ENCODE measurements at places on chromosomes 16 and 17.
A peak's percentile ranks its signal among the peaks of the same experiment; 100 is the strongest.

DNA sequence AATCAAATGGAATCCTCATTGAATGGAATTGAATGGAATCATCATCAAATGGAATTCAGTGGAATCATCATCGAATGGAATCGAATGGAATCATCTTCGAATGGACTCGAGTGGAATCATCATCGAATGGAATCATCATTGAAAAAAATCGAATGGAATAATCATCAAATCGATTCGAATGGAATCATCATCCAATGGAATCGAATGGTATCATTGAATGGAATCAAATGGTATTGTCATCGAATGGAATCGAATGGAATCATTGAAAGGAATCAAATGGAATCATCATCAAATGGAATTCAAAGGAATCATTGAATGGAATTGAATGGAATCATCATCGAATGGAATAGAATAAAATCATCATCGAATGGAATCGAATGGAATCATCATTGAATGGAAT, 619.3 kb downstream of the TP53TG3F start:
- DNase-seq = peak; percentile 16

DNA sequence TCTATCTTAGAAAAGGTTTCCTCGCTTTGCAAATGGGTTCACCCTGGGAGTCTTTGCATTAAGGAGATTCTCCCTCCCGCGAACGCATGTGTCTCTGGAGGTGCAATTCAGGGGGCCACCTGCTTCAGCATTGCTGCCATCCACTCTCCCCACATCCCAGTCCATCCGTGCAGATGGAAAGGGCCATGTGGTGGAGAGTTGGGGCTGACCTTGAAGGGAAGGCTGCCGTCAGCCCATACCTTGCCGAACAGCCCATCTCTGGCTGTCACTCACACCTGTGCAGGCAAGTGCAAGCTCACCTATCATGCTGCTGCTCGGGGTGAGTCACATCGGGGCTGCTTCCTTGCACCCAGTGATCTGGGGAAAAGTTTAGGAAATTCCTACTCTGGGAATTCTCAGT, 106.1 kb downstream of the ZNF423 start:
- no peak for DNase-seq

- DNase-seq = no peak
These were observed 1.3 kb downstream of the NAGS start for GRCh38 chr17:44005527-44006271.

GRCh38 chr16:80547145-80547544, 6.4 kb downstream of the DYNLRB2 start:
- DNase-seq = no peak

DNA sequence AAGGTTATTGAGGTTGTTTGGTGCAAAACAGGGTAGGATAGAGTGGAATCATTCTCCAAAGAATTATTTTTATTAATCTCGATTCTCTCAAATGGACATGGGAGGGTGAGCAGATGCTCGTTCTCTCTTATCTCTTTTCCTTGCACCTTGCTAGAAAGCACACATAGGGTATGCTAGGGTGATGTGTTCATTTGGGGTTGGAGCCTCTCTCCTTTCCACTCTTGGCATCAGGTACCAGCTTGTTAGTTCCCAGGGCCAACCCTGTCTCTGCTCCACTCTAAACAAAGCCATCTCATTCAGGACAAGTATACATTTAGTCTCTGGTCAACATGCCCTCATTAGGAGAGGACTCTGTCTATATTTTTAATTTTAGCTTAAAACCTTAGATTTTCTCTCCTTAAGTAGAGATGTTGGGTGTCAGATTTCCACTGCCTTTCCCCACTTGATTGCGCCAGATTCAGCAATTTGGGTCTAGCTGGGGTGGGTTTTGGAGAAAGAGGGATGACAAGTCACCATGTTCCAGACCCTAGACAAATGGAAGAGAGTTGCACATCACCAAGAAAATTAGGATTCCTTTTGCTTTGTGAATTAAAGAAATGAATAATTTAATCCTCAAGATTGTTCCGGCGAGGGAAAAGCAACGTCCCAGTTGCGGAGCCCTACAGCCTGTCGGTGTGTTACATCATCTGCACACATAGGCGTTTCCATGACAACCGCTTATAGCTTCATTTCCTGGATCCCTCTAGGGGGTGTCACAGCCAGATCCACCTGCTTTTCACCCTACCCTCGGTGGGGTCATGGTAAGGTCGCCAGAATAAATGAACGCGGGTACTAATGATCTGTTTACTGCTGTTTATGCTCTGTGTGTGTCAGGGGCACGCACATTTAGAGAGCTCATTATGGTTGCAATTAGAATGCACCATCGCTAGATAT, 41.6 kb downstream of the SNX11 start:
- DNase-seq = no peak

- DNase-seq = no peak
These were observed 38.6 kb downstream of the NEUROD2 start for GRCh38 chr17:39569126-39569525.

GRCh38 chr16:65576631-65577030, 454.8 kb upstream of the CDH11 start:
- DNase-seq = no peak

DNA sequence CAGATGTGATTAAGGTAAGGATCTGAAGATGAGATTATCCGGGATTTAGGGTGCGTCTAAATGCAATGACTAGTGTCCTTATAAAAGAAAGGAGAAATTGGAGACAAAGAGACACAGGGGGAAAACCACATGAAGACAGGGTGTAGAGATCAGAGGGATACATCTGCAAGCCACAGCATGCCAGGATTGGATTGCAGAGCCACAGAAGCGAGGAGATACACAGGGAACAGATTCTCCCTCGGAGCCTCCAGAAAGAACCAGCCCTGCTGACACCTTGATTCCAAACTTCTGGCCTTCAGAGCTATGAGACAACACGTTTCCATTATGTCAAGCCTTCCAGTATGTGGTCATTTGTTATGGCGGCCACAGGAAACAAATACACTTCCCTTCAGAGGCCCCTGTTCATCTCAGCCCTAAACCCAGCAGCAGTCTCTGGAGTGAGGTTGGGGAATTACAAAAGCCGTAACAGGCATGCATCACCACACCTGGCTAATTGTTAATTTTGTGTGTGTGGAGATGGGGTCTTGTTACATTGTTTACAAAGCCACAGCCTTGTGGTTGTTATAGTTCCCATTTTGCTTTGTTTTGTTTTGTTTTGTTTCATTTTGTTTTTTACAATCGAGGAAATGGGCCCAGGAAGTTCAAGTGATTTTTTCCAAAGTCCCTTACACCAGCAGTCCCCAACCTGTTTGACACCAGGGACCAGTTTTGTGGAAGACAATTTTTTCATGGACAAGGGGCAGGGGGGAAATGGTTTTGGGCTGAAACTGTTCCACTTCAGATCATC, 51.6 kb upstream of the LYRM9 start:
- no peak for DNase-seq

- DNase-seq = no peak
These were observed 141.4 kb upstream of the GSE1 start for GRCh38 chr16:85471469-85472431.

GRCh38 chr16:79169239-79169638, 431.3 kb downstream of the MAF start:
- no peak for DNase-seq

GRCh38 chr17:43021741-43022512, at the start of gene VAT1:
Gene VAT1 (minus strand): TSS chr17:43022385. CDS start chr17:43022322, 63 bp downstream.
- DNase-seq = no peak

DNA sequence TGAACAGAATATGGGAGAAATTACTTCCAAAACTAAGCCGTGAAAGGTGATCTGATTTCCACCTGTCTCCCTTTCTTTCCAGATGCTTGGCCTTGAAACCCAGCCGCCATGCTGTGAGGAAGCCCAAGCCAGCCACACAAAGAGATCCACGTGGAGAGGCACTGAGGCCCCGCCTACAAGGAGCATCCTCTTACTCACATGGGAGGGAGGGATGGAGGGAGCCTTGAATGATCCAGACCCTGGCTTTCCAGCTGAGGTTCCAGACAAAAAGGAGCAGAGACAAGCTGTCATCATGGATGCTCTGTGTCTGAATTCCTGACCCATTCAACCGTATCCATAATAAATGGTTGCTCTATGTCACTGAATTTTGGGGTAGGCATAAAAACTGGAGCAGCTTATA, 48.9 kb upstream of the HAPSTR1 start:
- no peak for DNase-seq

DNA sequence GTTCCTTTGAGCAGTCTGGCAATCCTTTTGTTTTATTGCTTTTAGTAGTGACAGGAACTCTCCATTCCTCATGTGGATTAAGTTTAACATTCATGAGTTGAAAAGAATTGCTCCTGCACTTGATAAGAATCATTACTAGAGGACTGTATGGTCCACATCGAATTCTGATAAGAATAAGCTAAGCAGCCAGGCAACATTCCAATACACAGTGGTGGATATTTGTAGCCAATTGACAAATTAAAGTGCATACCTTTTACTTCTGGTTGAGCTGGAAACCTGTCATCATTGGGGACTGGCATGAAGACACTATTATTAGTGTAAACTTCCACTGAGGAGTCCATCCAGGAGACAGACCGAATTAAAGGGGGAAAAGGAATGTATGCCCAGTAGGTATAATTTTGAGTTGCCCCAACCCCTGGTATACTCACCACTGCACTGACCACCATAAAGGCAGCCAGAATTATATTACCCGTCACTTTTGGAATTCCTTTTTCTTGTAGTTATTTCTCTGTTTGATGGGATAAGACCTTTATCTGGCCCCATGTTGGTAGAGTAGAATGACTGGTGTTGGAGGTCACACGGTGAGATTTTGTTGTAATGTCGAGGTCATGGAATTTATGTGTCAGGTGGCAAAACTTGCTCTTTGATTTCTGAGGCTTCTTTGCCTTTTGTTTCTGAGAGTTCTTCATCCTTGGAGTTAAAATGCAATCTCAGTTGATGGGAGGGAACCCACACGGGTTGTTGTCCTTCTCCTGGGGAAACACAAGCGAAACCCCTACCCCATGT, 72.1 kb upstream of the ARL4D start:
- DNase-seq = no peak

DNA sequence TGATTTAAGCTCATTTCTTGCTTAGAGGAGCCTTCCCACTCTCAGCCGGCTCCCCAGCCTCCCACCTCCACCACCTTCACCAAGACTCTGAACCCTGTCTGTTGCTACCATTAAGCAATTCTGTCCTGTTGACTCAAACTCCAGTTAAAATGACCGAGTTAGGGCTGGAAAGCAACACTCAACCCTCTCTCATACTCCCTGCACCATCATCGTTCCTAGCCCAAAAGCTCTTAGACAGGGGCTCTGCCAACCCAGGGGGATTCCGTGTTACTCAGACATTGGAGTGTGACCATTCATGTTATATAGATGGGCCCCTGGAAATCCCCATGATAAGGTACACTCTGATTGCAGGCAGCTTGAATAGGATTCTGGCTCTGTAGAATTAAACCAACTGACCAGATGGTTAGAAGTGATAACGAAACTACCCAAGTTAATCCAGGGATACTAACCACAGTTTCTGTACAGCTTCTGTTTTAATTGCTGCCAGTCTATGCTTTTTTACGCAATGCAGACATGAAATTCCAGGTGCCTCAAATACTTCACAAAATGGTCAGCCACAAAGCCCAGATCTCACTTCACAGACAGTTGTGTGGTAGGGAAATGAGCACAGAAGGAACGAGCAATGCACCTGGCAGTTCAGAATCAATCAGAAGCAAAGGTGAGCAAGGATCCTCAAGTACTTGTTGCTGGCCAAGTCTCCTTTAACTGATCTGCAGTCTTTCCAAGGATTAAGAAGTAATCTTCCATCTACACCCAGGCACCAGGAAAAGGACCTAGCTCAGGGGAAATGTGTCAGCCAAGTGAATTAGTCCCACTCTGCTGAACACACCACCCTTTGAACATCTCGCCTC, 2.1 kb downstream of the SSTR2 start:
- no peak for DNase-seq

All from fibroblast of skin of left quadriceps (primary cell).